ENCODE measurements at places on chromosomes 2 and 18. TPM values are rescaled to one million over a fixed set of nuclear protein-coding genes. Genes with fewer than 3 reads are reported as not detected.

Gene SCN3A
- total RNA-seq, result 1.2 TPM

Gene ASB18
- total RNA-seq, result 0.79 TPM

Gene COL3A1
- 14,030 TPM for total RNA-seq

Gene NT5C1B
- not detected for total RNA-seq

Gene DSG2
- 23.3 TPM for total RNA-seq

Gene FIGN
- 2.7 TPM for total RNA-seq

Gene INO80D
- 18.8 TPM for total RNA-seq

Gene TMEM127
- 12.4 TPM for total RNA-seq

Gene DSC3
- 226 TPM for total RNA-seq

Gene MC5R
- total RNA-seq, result not detected

Gene GALNT5
- total RNA-seq, result 8.3 TPM

Gene LBH
- total RNA-seq, result 54.4 TPM

Gene FEV
- total RNA-seq, result not detected

Gene PMAIP1
- 12.9 TPM for total RNA-seq

Data from skin of body (tissue), 3 donors.